Midbrain (tissue), 1 donor: ENCODE measurements at places on chromosomes 4 and X.
A peak's percentile ranks its signal among the peaks of the same experiment; 100 is the strongest.

DNA sequence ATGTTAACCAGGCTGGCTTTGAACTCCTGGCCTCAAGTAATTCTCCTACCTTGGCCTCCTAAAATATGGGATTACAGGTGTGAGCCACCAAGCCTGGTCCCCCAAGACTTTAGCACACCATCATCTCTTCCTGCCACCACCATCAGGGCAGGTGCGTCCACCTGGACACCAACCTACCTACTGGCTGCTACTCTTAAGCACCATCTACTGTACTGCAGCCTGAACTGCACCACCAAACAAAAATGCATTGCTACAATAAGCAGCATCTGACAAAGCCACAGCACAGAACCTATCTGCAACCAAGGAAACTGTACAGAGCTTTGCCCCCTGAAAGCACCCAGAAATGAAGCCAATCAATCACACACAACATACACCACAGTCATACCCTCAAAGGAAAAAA is 139.7 kb downstream of the EFHC2 start:
- DNase-seq: no peak

DNA sequence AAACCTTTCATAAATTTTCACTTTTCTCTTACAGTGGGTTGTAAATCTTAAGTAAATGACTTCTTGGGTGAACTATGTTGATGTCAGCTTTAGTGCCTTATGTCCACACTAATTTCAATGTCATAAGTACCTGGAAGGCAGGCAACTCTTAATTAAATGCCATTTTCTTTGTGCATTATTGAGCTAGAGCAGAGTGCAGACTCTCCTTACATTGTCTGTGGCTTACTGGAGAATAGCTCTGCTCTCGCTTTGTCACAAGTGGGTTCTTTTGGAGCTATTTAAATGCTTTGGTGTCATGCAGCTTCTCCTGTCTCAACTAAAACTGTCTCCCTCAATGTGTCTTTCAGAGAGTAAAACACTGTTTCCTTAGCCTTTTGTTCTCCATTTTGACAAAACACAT is 411.6 kb downstream of the STIM2 start:
- no peak for DNase-seq

- peak; percentile 31 for DNase-seq
These were observed 85.8 kb upstream of the PRPS1 start for GRCh38 chrX:107542500-107542899.

GRCh38 chr4:131052646-131053045 is 1956.7 kb downstream of the C4orf33 start:
- no peak for DNase-seq

- DNase-seq: no peak
These were observed 38.2 kb downstream of the STARD8 start for GRCh38 chrX:68685685-68686084.

DNA sequence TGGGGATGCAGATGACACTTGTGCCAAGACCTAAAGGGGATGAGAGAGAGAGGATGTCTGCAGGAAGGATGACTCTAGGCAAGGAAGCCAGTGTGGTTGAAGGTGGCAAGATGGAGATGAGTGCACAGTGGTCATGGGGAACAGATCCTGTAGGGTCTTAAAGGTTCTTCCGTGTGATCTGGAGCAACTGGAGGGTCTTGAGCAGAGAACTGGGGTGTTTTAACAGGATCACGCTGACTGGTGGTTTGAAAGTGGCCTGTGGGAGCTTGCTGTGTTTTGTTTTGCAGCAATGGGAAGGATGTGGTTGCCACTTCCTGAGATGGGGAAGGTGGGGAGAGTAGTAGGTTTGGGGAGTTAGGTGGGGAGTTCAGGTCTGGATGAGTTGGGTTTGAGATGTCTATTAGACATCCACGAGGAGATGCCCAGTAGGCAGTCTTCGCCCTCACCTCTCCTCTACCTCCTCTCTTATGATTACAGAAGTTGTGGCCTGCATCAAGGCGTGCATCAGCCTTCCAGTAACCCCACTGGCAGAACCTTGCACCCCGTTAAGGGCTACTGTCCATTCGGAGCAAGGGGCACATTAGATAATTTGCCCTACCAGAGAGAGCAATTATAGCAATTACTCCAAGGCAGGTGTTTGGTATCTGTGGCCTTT is 1.4 kb upstream of the STBD1 start:
- DNase-seq: no peak

DNA sequence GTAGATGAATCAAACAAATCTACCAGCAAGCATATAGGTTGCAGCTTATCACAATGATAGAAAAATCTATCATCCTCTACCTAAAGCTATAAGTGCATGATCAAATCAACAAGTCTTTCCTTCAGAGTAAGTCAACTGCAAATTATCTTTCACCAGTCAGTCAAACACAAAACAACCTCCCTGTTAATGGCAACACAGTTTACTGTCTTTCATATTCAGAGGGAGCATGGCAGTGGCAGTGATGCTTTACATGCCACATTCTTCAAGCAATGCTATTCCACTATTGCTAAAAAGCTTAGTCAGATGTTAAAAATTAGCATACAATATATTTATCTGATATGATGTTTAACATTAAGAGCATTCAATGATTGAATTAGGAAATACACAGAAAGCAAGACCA is 245.1 kb upstream of the KLHL4 start:
- no peak for DNase-seq

DNA sequence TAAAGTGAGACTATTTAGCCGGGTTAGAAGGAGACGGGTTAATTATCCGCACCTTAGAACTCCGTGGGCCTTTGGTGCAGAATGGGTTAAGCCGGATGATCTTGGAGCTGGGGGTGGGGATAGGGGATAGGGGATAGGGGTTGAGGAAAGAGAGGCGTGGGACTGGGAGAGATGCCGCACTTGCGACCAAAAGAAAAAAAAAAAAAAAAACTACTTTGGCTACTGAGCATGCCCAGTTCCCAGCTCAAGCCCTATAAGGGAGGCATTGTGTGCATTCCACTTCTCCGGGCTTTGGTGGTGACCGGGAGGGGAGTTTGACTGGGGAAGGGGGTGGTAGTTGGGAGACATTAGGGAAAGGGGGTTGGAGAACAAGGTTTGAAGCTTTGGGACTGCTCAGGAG is at the start of gene SLITRK4:
SLITRK4 (minus strand) TSS at position 187 of the 400 bp plus-strand sequence. CDS start 4,993 bp downstream, outside the sequence.
- no peak for DNase-seq

GRCh38 chr4:32226733-32227132 is 1506.6 kb downstream of the PCDH7 start:
- DNase-seq: no peak

GRCh38 chrX:9569876-9570301 is 105.0 kb downstream of the TBL1X start:
- no peak for DNase-seq

DNA sequence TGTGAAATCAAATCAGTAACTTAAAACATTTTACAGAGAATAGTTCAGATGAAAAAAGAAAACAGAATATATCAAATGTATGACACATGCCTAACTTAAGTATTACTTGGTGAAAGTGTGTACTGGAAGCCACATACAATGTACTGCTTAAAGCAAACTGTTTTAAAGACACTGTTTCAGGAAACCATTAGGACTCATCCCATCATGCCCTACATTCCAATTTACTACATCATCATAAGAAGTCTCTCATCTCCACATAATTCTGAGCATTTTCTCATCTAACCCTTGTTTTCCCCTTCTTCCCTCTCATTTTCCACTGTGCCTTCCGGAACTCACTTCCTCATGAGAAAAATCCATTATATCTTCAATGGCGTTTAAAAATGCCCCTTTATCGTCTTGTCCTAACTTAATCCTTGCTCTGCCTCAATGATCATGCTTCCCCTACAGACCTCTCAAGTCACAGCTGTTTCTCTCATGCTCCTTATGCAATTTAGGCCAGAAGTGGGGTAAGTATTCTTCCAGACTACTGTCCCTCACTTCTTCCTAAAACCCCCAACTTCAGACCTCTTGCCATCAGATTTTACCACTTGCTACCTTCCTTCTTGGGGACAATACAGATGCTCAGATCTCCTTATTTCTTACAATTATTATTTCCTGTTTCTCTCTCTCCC is 26.8 kb upstream of the FGF5 start:
- DNase-seq: no peak

- DNase-seq: no peak
These were observed 426.4 kb upstream of the RPS6KA3 start for GRCh38 chrX:20693078-20693477.

DNA sequence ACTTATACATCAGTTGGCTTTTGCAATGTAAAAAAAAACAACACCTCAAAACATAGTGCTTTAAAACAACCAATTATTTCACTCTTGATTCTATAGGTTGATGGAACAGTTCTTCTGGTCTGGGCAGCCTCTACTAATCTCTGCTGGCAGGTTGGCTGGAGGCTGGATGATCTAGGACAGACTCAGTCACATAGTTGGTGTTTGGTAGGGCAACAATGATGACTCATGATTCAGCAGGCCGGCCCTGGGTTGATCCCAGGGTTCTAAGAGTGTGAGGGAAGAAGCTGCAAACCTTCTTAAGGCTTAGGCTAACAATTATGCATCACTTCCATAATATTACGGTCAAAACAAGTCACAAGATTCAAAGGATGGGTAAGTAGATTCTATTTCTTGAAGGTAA is 558.2 kb downstream of the ZNF674 start:
- DNase-seq: no peak

DNA sequence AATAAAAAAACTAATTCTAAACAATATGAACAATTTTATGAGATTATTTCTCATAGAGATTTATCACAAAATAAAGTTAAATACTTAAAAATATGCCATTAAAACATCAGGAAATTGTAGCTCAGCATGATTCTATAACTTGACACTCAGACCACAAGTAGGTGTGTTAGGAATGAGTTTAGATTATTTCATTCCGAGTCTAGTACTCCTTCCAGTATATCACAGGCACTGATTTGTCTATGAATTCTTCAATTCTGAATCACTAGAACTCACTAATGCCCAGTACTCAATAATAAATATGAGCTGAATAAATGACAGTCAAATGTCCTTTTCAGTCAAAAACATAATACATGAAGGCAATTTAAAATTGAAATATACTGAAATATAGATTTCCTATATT is 22.2 kb downstream of the BOD1L1 start:
- no peak for DNase-seq
